ENCODE measurements at places on chromosomes 7 and 10.

- no peak for DNase-seq
Measured at GRCh38 chr10:13853854-13854253, 267.1 kb downstream of the PRPF18 start.

DNA sequence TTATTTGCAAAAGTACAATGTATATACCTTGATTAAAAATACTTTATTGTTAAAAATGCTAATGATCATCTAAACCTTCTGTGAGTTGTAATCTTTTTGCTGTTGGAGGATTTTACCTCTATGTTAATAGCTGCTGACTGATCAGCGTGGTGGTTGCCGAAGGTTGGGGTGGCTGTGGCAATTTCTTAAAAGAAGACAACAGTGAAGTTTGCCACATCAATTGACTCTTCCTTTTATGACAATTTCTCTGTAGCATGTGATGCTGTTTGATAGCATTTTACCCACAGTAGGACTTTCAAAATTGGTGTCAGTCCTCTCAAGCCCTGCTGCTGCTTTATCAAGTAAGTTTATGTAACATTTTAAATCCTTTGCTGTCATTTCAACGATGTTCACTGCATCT lies 16.9 kb upstream of the ENTPD1 start:
- DNase-seq = no peak

- DNase-seq = no peak
Measured at GRCh38 chr10:91208642-91209041, 11.8 kb upstream of the PCGF5 start.

DNA sequence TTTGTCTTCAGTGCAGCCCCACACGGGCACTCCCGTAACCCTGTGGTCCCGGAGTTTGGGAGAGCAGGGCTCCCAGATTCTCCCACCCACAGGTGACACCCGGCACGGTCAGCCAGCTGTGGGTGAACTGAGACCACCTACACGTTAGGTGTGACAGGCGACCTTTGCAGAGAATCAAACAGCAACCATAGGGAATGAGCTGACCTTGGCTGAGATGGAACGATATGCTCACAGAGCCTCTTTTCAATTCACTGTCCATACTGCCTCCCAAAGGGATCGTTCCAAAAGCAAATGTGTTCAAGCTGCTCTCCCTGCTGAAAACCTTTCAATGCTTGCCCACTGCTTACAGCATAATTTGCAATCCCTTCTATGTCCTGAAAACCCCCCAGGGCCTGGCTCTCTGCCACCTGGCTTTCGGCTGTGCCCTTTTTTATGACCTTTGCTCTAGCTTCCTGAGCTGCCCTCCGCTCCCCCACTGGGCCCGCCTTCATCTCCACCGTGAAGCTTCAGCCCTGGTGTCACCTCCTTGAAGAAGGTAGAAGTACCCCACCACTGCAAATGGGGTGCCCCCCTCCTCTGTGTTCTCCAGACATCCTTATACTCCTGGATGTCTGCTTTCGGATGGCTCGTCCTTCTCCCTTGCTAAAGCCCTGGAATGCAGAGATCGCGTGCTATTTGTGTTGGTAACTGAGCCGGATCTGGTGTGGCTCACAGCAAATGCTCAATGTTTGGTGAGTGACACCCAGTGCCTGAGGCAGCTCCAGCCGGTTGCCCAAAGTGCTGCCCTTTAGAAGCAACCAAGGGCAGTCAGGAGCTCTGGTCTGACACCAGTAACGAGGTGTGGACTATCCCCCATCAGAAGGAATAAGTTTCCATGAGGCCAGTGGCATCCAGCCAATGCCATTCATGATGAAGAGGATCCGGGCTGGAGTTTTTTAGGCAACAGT lies 90.4 kb downstream of the KIAA1549 start:
- DNase-seq = no peak

- DNase-seq = no peak
Measured at GRCh38 chr10:34022195-34022594, 687.7 kb upstream of the NRP1 start.

GRCh38 chr7:1083729-1084657 lies 3.9 kb upstream of the GPER1 start:
- no peak for DNase-seq

DNA sequence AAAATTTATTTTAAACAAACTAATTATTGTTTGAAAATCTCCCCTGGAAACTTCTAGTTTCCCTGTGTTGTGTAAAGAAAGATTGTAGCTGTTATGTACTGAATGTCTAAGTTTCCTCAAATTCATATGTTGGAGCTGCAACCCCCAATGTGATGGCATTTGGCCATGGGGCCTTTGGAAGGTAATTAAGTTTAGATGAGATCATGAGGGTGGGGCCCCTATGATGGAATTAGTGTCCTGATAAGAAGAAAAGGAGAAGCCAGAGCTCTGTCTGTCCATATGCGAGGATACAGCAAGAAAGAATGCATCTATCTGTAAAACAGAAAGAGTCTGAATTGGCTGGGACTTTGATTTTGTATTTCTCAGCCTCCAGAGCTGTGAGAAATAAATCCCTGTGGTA lies 179.5 kb downstream of the STK31 start:
- DNase-seq = no peak

GRCh38 chr10:4691776-4692175 lies 134.2 kb upstream of the AKR1E2 start:
- no peak for DNase-seq

DNA sequence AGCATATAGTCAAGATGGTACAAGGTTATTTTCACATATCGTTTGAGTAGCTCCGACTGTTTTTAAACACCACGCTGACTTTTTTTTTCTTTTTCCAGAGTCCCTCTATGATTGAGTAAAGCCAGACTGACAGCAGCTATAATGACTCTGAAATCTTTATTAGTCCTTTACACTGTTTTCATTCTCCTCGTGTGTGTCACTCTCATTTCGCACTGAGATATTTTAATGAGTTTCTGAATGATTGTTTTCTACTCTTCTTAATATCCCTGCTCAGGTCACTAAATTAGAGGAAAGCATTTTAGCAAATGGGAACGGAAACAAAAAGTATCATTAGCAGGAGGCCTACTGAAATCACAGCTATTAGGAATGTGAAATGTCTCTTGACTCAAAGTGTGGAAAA lies 162.3 kb upstream of the MTPN start:
- DNase-seq = no peak

GRCh38 chr7:106599343-106599698 lies 61.6 kb downstream of the CCDC71L start:
- DNase-seq = no peak

- DNase-seq = no peak
Measured at GRCh38 chr7:45704683-45705016, 130.5 kb downstream of the ADCY1 start.

DNA sequence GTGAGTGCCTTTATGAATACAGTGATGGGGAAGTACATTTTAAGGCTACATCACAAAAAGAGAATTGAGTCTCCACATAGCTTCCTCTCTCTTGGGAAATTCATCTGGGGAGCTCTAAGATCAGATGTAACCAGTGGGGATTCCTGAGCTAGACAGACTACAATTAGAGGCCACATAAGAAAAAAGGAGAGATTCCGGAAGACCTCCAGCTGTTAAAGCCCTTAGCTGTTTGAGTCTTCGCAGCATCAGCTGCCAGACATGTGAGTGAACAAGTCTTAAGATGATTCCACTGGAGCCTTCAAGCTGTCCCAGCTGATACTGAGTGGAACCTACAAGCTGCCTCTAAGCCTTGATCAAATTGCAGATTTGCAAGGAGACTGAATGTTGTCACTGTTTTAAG lies 448.5 kb downstream of the NXPH1 start:
- no peak for DNase-seq

DNA sequence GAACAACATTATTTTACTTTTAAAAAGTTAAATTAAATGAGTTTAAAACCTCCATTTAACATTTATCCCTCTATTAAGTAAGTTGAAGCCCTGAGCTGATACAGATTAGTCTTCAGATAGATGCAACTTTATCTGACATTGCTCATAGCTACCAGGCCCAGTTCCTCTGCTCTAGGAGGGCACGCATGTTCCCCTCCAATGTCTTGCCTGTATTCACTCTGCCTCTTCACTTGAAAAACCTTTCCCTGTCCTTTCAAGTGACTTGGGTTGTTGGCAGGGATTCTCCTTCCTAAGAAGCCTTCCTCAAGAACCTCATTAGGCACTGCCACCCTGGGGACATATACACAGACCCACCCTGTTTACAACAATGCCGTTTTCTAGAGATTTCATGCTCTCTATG lies 270.4 kb downstream of the RELN start:
- DNase-seq = no peak

DNA sequence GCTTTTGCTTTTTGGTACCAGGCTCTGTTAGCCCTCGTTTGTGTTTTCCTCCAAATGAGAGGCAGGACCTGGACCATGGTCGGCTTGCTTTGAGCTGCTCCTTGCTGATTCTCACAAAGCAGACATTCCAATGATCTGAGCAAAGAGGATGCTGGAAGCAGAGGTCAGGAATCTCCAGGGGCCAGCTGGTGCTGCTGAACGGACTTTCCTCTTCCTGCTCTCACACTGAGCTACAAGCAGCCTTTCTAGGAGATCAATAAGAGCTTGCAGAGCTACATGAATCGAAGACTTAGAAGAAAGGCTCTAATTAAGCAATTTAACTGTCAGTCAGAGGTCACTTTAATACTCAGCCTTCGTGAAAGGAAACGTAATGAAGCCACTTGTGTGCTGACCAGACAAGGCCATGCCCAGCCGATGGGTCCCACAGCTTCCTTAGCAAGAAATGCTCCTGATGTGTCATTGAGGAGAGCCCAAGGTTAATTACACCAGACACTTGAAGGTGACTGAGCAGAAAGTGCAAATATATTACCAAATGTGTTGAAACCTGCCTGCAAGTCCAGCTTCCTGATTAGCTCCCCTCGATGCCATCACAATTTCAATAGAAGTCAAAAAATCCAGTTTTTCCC lies 151.3 kb upstream of the RSU1 start:
- DNase-seq = no peak

GRCh38 chr7:102912742-102913141 lies at the start of gene LRRC17:
Gene LRRC17, plus strand, starts transcription at chr7:102913000. Its CDS starts 20,914 bp downstream, at chr7:102933914.
- DNase-seq = no peak

DNA sequence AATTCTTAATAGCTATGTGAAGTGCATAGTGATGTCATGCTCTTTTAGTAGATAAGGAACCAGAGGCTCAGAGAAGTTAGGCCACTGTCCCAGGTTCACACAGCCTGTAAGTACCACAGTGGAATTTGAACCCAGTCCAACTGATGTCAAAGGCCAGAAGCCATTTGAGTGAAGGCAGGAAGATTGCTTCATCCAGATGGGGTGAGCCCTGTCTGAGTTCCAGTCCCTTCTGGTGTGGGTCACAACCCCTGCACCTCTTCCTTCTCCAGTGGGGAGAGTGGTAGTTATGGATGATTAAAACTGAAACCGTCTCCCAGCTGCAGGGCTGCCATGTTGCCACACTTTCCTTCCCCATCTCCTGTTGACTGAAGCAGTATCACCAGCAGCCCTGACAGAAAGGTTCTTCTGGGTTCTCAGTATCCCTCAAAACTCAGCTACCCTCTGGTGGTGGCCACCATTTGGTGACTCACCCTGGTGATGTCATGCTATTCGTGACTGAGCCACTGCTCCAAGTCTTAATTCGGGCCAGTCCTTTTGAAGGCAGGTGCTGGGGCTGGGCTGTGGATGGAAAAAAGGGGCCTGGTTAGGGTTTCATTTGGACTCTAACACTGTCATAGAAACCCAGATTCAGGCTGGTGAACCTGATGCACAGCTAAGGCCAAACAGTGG lies 1.5 kb upstream of the C10orf95 start:
- DNase-seq = peak; percentile 77

DNA sequence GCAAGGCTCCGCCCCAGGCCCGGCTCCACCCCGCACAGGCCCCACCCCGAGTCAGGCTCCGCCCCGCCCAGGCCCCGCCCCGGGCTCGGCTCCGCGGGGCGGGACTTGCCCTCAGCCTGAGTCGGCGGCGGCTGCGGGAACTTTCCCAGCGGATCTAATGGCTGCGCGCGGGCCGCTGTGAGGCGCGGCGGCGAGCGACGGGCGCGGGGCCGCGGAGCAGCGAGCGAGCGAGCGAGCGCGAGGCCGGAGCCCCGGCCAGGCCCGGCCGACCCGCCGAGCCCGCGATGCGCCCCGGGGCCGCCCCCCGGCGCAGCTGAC lies at the start of gene INPP5A:
Gene INPP5A, plus strand, starts transcription at position 104 of the 318 bp plus-strand sequence. CDS start 310 bp downstream, outside the sequence.
- no peak for DNase-seq

- no peak for DNase-seq
Measured at GRCh38 chr10:10317151-10317550, 700.5 kb upstream of the CELF2 start.

DNA sequence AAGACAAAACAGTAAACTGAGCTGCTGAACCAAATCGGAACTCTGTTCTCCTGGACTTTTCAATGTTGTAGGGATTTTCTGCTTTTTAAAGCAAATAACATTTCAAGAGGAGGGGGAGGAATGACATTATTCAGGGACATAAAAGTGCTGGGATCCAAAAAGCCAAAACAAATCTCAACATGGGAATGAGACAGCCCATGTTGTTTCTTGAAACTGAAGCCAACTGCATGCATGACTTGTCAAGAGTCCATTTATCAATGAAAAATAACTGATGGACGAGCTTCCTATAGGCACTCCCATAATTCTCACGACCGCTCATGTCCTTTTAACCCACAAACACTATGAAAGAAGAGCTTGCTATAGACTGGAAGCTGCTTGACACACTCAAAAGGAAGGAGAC lies 27.8 kb downstream of the FAM53B start:
- no peak for DNase-seq

DNA sequence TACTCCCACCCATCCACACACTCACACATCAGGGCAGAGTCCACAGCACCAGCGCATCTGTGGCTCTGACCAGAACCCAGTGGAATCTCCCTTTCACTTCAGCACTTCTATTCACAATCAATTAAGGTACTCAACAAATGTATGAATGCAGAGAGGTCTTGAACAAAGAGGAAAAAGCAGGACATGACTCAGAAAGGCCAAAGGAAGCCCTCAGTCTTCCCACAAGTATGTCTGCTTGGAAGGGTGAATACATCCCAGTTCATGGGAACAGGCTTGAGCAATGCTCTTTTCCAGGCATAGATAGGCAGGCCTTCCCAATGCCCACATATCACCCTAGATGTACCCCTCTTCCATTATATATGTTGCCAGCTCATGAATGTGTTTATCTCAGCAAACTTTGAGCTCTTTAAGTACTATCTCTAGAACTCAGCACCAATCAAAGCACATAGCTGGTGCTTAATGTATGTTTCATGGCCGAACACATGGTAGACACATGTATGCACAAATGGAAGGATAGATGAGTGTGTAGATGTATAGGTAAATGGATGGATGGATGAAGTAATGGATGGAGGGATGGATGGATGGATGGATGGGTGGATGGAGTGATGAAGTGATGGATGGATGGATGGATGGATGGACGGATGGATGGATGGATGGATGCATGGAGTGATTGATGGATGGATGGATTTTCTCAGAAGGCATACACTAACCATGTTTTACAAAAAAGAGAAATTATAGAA lies 507.6 kb downstream of the GRID1 start:
- no peak for DNase-seq

Measured in T-helper 1 cell (primary cell).